Renal pelvis (tissue), 12 donors: ENCODE measurements at places on chromosomes 6 and 20. TPM values are rescaled to one million over a fixed set of nuclear protein-coding genes. Genes with fewer than 3 reads are reported as not detected.

TAGAP gene
- 0.64 TPM for polyA plus RNA-seq

PLN gene
- 3.0 TPM for polyA plus RNA-seq

HLA-DRA gene
- polyA plus RNA-seq = 45.8 TPM

PNLDC1 gene
- polyA plus RNA-seq = 0.18 TPM

FUT9 gene
- 5.7 TPM for polyA plus RNA-seq

GSTA2 gene
- polyA plus RNA-seq = 0.27 TPM

CST4 gene
- not detected for polyA plus RNA-seq

DBNDD2 gene
- 25.7 TPM for polyA plus RNA-seq

GRCh38 chr20:49692941-49693340, 20.7 kb downstream of the B4GALT5 start:
- DNase-seq = no peak

GRCh38 chr20:57408131-57408530, 16.9 kb downstream of the RBM38 start:
- no peak for DNase-seq

- DNase-seq = no peak
Observed at GRCh38 chr6:24864343-24864742, 65.6 kb upstream of the ARMH2 start.

- no peak for DNase-seq
Observed at GRCh38 chr6:158543606-158544185, 16.2 kb upstream of the TMEM181 start.

DNA sequence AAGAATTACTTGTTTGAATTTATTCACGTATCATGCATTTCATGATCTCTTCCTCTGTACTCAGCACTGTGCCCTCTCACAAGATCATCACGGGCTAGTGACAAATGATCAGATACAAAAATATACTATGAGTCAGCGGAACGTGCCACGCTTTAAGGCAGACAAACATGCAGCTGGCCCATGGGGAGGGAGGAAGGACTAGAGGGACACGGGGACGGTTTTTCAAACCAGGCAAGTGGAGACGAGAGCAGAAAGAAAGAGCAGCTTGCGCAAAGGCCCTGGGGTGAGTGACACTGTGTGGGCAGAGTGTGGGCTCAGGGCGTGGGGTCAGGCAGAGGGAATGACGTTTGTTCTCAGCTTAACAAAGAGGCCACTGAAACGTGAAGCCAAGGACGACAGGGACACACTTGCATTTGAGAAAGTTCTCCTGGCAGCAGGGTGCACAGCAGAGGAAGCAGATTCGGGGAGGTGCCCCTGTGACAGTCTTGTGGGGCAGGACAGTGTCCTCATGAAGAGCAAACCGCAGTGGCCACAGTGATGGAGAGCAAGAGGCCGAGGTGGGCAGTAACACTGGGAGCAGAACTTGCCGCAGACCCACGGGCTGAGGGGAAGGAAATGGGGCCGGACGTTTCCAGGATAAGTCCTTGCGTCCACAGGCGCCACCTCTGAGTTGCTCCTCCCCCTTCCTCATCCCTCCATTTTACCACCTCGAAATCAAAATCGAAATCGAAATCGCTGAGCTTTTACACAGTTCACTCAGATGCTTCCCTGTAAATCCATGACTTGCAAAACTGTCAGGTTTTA, 6.9 kb upstream of the RPS6KA2 start:
- no peak for DNase-seq

DNA sequence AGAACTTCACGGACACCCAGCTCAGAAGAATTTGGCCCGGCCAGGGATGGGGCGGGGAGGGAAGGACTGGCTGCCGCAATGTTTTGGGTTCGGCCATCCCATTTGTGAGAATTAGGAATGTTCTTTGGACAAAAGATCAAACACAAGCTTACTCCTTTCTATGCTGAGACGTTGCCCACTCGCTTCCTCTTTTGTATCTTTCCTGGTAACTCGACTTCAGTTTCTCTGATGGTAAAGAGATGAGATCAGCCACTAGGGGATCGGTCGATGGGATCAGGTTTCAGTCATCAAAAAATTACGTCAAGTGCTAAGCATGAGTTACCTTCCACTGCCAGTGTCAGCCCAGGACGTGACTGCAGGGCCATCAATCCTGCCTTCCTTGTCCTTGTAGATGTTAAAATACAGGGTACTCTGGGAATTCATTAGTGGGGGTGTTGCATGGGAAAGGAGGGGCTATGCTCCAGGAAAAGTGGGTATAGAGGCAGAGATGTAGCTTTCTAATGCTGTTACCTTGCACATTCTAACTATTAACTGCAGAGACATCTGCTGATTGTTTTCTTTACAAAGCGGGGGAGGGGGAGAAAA, 190.2 kb downstream of the TSHZ2 start:
- DNase-seq = peak; percentile 88

DNA sequence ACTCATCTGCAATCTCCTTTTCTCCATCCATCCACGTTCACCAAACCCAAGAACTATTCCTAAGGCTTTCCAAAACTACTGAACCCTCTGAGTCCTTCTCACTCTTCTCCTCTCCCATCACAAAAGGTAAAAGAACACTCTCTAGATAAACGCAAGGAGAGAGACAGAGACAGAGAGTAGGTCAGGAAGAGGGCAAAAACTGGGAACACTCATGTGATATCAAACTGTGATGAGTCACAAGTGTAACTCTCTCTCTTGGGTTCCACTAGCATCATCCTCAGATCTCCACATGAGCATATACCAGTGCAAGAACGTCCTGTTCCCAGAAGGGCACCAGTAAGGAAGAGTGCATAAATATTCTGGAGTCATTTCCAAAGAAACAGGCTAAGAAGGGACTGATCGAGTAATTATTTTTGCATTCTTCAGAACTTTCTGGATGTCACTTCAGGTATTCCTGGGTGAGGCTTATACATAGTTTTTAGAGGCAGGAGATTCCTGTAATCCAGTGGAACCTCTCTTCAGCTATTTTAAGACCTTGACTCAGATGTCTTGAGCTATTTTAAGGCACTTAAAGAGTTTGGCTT, 47.3 kb upstream of the STXBP5 start:
- no peak for DNase-seq

GRCh38 chr6:6872459-6873344, 235.1 kb upstream of the RREB1 start:
- DNase-seq = no peak

DNA sequence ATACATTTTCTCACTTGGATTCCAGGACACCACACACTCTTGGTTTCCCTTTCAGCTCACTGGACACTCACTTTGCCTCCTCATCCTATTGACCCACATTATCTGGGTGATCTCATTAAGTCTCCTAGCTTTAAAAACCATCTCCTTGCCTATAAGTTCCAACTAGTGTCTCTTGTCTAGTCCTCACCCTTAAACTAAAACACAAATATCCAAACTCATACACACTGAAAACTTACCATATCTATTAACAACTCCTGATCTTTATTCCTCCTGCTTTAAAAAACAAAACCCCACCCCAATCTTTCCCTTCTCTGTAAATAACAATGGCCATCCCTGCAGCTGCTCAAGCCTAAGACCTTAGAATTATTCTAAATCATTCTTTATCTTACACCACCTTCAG, 3.5 kb upstream of the SMIM28 start:
- no peak for DNase-seq

GRCh38 chr6:33751771-33752645, 5.3 kb upstream of the IP6K3 start:
- DNase-seq = no peak

DNA sequence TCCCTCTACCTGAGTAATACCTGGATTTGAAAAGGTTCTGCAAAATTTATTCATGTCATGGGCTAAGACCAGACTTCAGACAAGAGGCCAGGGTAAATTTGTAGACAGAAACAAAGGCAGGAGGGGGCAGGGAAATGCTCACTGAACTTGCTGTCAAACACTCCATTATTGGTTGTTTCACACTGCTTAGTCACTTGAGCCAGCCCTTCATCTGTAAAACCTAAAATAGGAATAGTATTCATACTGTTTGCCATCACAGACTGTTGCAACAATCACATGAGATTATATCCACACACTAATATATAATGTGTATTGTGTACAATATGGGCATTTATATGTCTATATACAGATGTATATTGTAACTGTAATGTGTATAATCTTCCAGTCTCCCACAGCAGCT, 6.5 kb upstream of the TINAG start:
- no peak for DNase-seq

GRCh38 chr20:55513954-55514353, 491.4 kb downstream of the CBLN4 start:
- DNase-seq = no peak

DNA sequence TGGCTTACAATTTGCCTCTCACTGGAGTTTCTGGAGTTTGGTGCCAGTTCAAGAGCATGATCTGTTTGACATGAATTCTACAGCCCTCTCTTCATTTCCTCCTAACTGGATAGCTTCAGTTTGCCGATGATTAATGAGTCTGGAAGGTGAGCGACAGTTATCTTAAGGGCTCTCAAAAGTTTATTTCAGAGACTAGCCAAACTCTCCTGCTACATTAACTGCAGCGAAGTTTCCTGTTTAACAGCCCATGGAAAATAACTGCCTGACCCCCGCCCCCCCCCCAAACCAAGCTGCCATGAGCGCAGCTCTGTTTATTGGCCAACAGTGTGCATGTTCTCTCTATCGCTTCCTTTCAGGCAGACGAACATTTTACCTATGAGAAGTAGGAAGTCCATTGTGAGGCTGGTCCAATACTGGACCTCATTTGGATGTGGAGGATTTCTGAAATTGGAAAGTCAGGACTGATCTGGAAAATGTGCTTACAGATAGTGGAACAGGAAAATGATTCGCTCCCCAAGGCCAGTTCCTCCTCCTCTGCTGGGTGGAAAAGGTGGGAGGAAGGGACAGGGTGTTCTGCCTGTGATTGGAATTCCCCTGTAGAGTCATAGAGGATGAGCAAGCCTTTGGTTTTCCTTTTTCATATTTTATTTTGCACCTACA, 522.2 kb upstream of the JAG1 start:
- DNase-seq = no peak

DNA sequence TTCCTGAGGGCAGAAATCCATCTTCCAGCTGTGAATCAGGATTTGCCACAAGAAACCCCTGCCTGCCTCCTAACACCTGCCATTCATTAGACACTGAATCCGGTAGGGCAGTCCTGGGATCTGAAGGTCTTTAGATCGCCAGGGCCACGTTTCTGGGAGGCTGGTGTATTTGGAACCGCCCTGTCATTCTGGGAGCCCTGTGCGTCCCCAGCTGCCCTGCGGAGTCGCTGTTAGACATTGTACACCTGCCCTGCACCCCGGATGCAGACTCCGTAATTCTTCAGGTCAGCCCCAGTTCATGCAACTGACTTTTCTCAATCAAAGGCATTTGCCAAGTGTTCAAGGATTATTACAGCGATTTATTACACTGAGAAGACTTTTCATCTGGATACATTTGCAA, 193.2 kb downstream of the TBC1D7 start:
- DNase-seq = no peak

DNA sequence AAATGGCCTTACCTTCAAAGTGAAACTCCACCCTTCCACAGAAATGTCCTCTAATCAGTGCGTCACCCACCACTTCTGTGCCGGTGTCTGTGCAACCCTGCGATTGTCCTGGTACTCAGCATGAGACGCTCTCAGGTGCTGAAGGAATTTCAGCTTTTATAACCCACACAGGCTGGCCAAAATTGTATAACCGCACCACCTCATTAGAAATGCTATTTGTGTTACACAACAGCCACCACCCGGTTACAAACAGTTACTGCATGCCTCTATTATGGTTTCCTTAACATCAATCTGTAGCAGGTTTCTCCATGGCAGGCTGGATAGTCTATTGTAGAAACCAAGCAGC, 51.5 kb downstream of the SLC23A2 start:
- DNase-seq = no peak

- DNase-seq = no peak
Observed at GRCh38 chr6:91273729-91274128, 686.9 kb upstream of the MAP3K7 start.

GRCh38 chr6:31723245-31723979, at the start of gene MPIG6B:
TSS of gene MPIG6B (plus strand) at chr6:31723373. CDS start at chr6:31723384, 11 bp downstream.
- DNase-seq = no peak

DNA sequence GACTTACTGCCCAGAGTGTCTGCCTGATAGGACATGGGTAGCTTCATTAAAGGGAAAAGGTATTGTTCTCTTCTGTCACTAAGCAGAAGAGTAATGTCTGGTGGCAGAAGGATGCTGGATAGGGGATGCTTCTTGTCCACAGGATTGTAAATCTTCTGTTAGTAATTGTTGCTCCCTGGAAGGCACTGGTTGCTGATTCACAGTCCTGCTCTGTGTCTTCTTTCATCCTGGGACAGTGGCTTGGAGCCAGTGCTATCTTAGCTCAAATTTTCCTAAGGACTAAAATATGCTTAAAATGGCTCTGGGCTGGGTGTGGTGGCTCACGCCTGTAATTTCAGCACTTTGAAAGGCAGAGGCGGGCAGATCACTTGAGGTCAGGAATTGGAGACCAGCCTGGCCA, 48.0 kb downstream of the SYTL3 start:
- DNase-seq = no peak

GRCh38 chr20:54292185-54292584, 84.3 kb downstream of the PFDN4 start:
- no peak for DNase-seq

GRCh38 chr20:45341939-45342854, 6.0 kb downstream of the SDC4 start:
- DNase-seq = peak; percentile 58

DNA sequence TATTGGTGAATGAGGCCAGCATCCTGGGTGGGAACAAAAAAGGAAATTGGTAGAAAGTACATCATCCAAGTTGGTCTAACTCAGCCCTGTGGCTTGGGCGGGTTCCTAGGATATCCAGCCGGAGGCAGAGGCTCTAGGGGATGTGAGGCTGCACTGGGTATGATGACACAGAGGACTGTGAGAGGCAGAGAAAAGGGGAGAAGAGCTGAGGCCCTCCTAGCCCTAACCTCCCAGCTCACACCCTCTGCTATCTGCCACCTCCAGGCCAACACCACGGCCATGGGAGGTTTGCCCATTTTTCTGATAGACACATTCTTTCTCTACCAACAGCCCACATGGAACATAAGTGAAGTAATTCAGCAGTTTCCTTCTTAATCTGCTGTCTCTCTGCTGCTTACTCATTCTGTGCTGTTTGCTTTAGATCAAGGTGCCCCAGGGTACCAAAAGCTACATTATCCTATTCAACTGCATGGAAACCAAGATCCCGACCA, 284.4 kb downstream of the ESR1 start:
- no peak for DNase-seq

GRCh38 chr6:109227646-109228045, 132.3 kb downstream of the CEP57L1 start:
- no peak for DNase-seq
